LHCN-M2 (cell line): ENCODE measurements at places on chromosomes 2 and 18. TPM values are rescaled to one million over a fixed set of nuclear protein-coding genes. Genes with fewer than 3 reads are reported as not detected.

Gene GGCX
- 115 and 134 TPM in 2 replicates for total RNA-seq

Gene LHCGR
- not detected in 2 replicates for total RNA-seq

Gene FOXD4L1
- total RNA-seq = 0.06 TPM in 1 of 2 replicates, not detected in the other

Gene CD8B2
- total RNA-seq = not detected in 2 replicates

Gene AGXT
- total RNA-seq = not detected in 2 replicates

Gene CIDEA
- total RNA-seq = not detected in 2 replicates

GRCh38 chr2:179932786-179933185 lies 71.4 kb upstream of the ZNF385B start:
- DNase-seq = no peak

DNA sequence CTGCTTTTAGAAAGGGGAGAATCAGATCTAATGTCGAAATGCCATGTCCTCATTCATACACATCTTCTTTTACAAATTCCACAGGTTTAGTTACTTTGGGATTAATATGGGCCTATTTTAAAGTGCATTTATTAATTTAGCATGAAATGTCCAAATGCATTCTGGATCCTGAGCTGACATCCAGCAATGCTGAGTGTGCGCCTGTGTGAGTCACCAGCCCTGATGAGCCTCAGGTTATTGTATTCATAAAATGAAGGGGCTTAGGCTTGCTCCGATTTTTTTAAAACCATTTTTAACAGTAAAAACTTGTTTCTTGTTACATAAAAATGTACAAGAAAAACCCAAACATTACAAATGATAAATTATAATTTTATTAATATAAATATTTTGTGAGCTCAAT lies 94.1 kb downstream of the SH3YL1 start:
- no peak for DNase-seq

DNA sequence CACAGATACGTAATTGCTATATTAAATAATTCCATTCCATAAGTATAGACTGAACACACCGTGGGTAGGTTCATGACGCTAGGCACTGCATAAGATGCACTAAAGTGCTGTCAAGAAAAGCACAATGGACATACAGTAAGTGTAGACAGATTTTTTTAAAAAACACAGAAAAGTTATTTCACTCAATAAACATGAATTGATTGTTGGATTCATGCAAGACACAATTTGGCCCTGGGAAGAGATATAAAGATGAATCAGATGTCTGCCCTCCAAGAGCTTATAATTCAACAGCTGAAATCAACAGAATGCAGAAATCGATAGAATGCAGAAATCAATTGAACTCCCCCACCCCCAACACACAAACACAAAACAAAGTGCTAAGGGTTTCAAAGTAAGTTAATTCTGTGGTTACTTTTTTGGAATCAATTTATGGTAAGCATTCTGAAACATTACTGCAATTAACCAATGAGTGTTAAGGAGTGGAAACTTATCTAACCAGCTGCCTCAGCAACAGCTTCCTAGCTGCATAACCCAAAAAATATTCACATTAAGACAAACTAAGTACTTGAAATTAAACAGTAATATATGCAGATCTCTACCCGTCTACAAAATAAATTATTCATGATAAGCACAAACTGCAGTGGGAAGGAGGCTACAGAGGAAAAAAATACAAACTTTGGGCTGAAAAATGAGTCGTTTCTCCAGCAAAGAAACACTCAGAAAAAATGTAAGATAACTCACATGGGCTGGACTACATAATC lies 1.6 kb downstream of the NBAS start:
- no peak for DNase-seq

DNA sequence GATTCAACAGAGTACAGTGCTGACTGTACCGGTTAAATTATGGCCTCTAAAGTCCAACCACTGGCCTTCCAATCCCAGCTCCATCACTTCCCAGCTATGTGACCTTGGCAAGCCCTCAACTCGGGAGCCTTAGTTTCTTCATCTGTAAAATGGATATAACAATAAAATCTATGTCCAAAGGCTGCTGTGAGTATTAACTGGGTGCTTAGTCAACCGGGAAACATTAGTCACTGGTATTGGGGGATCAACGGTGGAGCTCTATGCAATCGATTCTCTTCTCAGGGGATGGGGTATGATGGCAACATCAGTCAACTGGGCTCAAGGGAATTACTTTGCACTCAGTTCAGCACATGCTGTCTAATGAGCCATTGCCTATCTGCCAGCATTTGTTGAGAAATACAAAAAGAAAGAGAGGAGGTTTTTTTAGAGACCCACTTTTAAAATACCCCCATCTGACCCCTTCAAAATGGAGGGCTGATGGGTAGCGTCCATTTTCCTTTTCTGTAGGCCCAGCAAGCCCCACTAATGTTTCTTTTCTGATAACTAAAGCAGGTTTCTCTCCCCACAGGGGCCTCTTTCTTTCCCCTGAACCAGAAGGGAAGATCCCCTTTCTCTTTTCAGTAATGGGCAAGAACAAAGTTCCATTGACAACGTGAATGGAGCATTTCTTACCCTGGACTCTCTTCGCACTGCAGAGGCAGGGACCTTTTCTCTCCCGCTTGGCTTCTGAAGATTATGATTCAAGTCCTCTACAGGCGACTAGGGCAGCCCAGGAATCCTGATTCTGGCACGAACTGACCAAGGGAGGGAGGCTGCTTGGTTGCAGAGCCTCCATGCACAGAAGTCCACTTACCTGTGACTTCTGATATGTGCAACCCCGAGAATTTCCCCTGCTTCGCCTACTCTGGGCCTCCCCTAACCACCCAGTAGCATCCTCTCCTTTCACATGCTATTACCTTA lies 8.7 kb upstream of the AGFG1 start:
- DNase-seq = no peak

- peak; percentile 62 for DNase-seq
Measured at GRCh38 chr2:72893594-72894319, 6.5 kb downstream of the SPR start.

DNA sequence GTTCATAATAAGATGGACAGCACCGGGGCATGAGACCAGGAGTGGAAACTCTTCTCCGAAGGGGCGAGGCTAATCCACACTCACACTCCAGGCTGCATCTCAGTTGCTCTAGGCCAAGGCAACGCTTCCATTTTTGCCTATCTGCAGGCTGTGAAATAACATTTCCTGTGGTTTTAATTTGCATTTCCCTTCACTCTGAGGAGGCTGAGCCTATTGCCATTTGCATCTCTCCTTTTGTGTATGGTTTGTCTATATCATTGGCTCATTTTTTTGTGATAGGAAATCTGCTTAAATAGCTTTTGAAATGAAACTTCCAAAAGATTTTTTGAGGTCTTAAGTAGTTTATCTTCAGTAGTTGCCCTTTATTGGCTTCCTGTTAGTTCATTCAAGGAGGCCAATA lies 57.6 kb downstream of the TPGS2 start:
- DNase-seq = no peak

GRCh38 chr2:140376686-140377085 lies 1596.5 kb upstream of the NXPH2 start:
- DNase-seq = no peak

GRCh38 chr2:209864716-209865295 lies 93.2 kb downstream of the UNC80 start:
- DNase-seq = no peak

- DNase-seq = peak; percentile 24
Measured at GRCh38 chr18:63962137-63962536, 7.7 kb upstream of the SERPINB8 start.

GRCh38 chr2:222160944-222161343 lies 137.9 kb downstream of the PAX3 start:
- no peak for DNase-seq

GRCh38 chr2:112821682-112822081 lies 14.9 kb downstream of the IL1B start:
- DNase-seq = no peak

- DNase-seq = no peak
Measured at GRCh38 chr2:239029958-239030357, 182.1 kb downstream of the TWIST2 start.
